ENCODE measurements at places on chromosomes 16 and 17.
A peak's percentile ranks its signal among the peaks of the same experiment; 100 is the strongest.

- DNase-seq: peak; percentile 2
Measured at GRCh38 chr16:85986931-85987749, 88.2 kb downstream of the IRF8 start.

DNA sequence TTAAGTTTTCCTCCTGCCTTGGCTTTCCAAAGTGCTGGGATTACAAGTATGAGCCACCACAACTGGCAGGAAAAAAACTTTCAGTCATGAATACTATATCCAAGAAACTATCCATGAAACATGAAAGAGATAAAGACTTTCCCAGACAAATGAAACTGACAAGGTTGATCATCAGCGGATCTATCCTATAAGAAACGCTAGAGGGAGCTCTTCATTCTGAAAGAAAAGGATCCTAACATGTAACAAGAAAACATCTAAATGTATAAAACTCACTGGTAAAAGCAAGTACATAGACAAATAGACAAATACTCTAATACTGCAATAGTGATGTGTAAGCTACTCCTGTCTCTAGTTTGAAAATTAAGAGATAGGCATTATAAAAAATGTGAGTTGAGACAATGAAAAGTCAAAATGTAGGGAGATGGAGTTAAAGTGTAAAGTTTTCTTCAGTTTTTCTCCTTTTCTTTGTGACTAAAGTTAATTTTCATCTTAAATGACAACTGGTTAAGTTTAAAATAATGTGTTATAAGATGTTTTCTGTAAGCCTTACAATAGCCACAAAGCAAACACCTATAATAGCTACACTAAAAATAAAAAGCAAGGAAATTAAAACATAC, 79.6 kb upstream of the TEKT1 start:
- DNase-seq: no peak

GRCh38 chr16:20883554-20884239, 16.5 kb downstream of the DCUN1D3 start:
- DNase-seq: no peak

- DNase-seq: no peak
Measured at GRCh38 chr17:13153036-13153435, 135.2 kb upstream of the ELAC2 start.

Data from stimulated activated CD4-positive, alpha-beta T cell treated with anti-CD3 and anti-CD28 coated beads, Interleukin-1b, Interleukin-23, amount 100 ng/mL, for 1 hour (primary cell).